ENCODE measurements at places on chromosomes 5 and 9.

GRCh38 chr9:100346836-100347235 lies 5.9 kb downstream of the TEX10 start:
- no peak for DNase-seq

- no peak for DNase-seq
These were observed 384.6 kb downstream of the SH3GL2 start for GRCh38 chr9:17963498-17963897.

DNA sequence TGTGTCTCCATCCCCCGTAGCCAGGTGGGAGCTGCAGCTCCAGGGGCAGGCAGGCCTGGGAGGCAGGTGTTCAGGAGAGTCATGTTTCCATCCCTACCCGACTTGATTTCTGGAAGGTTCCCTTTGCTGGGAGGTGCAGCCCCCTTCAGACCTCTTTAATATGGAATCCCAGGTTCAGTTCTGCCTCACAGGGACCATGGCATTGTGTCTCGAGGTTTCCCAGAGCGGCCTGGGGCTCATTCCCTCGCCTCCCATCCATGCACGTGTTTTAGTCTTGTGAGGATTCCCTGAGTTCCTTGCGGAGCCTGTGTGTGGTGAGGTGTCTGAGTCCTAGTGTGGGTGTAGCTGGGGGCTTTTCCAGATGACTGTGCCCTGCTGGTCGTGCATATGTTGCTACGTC lies 16.5 kb upstream of the AHRR start:
- DNase-seq, result no peak

DNA sequence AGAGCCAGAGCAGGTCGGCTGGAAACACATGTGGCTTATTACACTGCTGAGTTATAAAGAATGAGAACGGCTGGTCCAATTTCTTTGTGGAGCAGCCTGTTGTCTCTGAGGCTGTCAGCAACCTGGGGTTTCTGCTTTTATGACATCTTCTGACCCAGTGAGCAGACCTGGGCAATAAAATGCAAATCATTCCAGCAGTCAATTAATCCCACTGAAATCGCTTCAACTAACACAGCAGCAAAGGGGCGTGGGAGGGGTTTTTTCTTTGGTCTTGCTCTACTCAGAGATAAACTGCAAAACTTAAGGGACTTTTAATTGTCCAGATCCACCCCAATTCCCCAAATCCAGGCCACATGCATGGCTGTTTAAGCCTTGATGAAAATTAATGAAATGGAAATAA lies 215.7 kb downstream of the SLIT3 start:
- no peak for DNase-seq

GRCh38 chr5:164555809-164556208 lies 1050.4 kb downstream of the MAT2B start:
- no peak for DNase-seq

DNA sequence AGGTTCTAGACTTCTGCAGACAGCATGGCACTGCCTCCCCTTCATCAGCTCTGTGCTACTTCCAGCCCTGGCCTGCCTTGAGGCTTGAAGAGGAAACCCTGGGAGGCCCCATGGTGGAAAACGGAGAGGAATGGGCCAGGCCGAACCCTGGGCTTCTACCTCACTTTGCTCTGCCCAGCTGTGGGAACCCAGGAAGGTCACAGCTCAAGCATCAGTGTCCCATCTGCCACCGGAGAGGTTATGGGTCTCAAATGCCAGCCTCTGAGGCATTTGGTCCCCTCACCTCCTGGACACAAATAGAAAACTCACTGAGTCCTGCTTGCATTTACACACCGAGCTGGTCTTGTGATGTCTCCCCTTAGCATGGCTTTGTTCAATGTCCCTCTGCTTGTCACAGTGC lies 80.1 kb upstream of the ALDH1B1 start:
- no peak for DNase-seq

GRCh38 chr5:92364986-92365550 lies 982.0 kb upstream of the ARRDC3 start:
- DNase-seq, result no peak

DNA sequence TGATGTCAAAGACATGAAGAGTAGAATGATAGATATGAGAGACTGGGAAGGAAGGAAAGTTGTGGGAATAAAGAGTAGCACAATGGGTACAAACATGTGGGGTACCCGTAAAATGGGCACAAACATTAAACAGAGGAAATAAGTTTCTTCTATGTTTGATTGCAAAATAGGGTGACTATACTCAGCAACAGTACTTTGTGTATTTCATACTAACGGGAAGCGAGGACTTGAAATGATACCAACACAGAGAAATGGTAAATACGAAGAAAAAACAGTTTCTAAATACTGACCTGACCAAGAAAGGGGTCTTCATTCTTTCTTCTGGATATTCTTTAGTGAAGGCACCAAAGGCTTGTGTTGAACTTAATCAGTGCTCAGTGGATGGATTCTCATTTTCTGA lies 31.1 kb downstream of the ATP6V0E1 start:
- no peak for DNase-seq

GRCh38 chr9:27836661-27837401 lies 263.6 kb upstream of the C9orf72 start:
- no peak for DNase-seq

GRCh38 chr9:3386753-3387152 lies 139.0 kb downstream of the RFX3 start:
- no peak for DNase-seq

DNA sequence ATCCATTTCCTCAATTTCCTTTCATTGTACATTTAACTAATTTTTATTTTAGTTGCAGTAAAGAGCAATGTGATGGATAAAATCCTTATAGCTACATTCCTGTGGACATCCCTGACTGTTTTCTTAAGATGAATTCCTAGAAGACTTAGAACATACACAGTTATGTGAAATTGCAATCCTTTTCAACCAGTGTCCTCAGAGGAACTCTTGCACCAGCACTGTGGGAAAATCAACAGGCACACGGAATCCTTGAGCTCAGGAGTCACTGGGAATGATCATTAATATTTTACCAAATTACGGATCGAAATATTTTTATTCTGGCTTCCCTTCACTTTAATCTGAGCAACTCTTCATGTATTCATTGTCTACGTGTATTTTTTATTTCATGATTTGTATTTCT lies 901.9 kb upstream of the WWC1 start:
- no peak for DNase-seq

DNA sequence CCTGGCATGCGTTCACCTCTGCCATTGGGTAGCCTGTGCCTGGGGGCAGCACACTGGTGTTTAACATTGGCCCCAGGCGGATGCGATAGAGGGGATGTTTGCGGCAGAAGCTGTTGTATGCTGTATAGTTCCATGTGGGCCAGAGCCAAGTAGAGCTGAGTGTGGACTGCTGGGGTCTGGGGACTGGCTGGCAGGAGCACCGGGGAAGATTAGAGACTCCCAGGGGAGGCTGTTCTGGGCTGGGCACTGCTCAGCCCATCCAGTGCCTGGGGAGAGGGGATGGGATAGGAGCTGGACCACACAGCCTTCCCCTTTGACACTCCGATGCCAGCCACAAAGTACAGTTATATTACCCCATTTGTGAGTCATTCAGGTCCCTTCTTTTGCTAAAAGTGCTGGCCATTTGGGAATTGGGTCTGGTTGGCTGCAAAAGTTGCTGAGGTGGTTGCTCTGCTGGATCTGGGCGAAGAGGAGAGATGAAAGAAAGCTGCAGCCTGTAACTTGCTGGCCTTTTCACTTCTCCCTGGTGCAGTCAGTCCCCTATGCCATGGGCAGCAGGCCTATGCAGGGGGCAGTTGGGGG lies 73.8 kb downstream of the RGS3 start:
- no peak for DNase-seq

- DNase-seq, result no peak
These were observed at the start of gene SAPCD2 for GRCh38 chr9:137070201-137070905. Gene SAPCD2, minus strand, starts transcription at chr9:137070557. Its CDS starts 97 bp downstream, at chr9:137070460.

GRCh38 chr9:136656795-136657611 lies 5.7 kb upstream of the EGFL7 start:
- DNase-seq, result no peak

- no peak for DNase-seq
These were observed 147.9 kb downstream of the PIP5K1B start for GRCh38 chr9:68852941-68853340.

GRCh38 chr9:9483175-9483574 lies 1129.6 kb downstream of the PTPRD start:
- no peak for DNase-seq

DNA sequence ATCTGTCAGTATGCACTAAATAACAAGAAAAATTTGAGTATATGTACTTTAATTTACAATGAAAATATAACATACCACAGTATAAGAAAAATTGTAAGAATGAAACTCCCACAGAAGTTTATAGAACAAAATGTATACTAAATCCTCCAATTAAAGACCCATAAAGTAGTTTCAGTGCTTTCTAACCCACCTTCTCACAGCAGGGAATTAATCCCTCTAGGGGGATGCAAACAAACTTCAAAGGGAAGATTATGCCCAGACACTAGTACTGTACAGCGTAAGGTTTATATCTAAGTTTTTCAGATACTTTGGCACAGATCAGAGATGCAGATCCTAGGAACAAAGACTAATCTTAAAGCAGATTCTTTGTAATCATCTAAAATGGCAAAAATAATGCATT lies 57.2 kb downstream of the DENND1A start:
- no peak for DNase-seq

DNA sequence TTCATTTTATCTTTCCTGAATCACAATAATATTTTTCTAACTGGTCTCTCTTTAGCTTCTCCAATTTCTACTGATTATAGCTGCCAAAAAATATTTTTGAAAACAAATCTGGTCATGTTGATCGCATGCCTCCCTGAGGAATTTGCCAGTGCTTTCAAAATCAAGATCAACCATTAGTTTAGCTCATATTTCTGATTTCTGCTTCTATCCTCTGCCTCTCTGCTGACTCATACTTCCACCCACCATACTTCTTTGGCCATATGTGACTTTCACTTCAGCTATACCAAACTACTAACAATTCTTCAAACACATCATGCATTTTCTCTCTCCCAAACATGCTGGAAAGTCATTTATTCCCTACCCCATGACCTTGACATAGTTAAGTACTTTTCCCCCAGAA lies 636.5 kb downstream of the TLE1 start:
- no peak for DNase-seq

Data from GM12878 (cell line).